Keratinocyte (primary cell): ENCODE measurements at places on chromosomes 1 and 21. TPM values are rescaled to one million over a fixed set of nuclear protein-coding genes. Genes with fewer than 3 reads are reported as not detected.

DNA sequence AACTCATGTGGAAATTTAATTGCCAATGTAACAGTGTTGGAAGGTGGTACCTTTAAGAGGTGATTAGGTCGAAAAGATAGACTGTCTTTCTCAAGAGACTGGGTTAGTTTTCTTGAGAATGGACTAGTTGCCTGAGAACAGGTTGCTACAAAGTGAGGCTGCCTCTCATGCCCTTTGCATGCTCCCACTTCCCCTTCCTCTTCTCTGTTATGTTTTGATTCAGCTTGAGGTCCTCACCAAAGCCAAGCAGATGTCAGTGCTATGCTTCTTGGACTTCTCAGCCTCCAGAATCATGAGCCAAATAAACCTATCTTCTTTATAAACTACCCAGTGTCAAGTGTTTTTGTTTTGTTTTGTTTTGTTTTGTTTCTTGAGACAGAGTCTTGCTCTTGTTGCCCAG lies 187.0 kb upstream of the RUNX1 start:
- no peak overlapping the region for H3K4me3 ChIP-seq
- no peak for DNase-seq
- H3K36me3 ChIP-seq = no peaks in the 10 kb centered on the region
- no peaks in the 10 kb centered on the region for H3K27me3 ChIP-seq
- no peak overlapping the region for H3K27ac ChIP-seq

DNA sequence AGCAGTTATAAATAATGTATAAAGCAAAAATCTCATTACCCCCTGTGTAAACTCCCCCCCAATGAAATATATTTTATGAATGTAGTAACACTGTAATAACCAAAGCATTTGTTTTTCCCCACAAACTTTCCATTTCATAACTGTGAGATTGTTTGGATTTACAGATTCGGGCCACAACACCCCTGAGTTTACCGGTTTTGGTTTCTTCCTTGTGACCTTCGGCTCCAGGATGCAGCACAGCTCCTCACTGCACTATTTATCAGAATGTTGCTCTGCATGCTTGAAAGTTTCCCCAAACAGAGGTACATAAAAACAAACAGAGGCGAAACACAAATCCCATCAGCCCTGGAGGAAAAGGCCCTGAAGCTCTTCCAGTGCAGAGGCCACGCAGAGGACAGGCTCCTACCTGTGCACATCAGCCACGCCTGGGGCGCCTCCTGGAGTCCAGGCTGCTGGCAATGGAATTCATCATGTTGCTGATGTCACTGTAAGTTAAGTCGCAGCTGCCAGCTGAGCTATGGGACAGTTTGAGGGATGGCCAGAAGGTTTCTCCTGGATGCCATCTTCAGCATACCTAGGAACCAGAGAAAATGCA lies 122.0 kb downstream of the LMO4 start:
- no peaks in the 10 kb centered on the region for H3K36me3 ChIP-seq
- no peaks in the 10 kb centered on the region for H3K27me3 ChIP-seq
- peaks cover 18% of the 10 kb centered on the region for H3K4me1 ChIP-seq
- peak; percentile 9 for DNase-seq
- H3K4me3 ChIP-seq = no peak overlapping the region

DNA sequence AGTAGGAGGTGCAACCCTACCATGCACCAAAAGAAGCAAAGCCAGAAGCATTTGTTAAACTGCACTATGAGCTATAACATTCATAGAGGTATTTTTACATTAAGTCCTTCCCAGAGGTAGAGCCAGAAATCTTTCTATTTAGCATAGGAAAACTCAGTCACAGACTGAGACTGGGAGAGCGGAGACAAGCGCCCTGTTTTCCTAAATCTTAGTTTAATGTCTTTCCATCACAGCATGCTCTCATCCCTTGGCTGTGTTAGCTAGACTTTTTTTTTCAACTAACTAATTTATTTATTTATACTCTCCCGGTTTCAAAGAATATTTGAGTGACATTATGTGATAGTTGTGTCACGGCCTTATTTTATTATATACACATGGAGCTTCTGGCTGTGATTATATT lies 304.1 kb downstream of the LMX1A start:
- no peaks in the 10 kb centered on the region for H3K27me3 ChIP-seq
- no peak for DNase-seq
- no peak overlapping the region for H3K4me3 ChIP-seq
- H3K36me3 ChIP-seq = no peaks in the 10 kb centered on the region
- H3K4me1 ChIP-seq = no peaks in the 10 kb centered on the region
- H3K27ac ChIP-seq = no peak overlapping the region

DNA sequence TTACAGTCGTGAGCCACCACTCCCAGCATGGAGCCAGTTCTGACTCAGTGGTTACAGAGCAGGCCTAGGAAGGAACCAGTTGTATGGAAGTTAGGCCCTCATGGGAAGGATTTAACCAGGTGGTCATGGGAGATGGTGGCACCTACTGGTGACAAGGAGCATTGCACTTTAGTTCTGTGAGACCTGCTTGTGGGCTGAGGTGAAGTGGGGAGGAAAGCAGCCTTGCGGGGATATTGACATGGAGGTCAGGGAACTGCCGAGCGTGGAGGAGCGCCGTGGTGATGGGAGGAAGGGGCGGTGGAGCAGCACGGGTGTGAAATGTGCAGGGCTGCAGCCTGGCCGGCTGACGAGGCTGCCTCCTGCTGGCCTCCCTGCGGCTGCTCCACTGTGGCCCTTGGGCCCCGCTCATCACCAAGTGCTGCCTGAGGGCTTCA lies 100.4 kb downstream of the GALNT2 start:
- peaks cover 2% of the 10 kb centered on the region for H3K36me3 ChIP-seq
- peak; percentile 17 for DNase-seq
- H3K4me1 ChIP-seq = no peaks in the 10 kb centered on the region
- H3K27me3 ChIP-seq = no peaks in the 10 kb centered on the region
- H3K27ac ChIP-seq = no peak overlapping the region
- H3K4me3 ChIP-seq = no peak overlapping the region

DNA sequence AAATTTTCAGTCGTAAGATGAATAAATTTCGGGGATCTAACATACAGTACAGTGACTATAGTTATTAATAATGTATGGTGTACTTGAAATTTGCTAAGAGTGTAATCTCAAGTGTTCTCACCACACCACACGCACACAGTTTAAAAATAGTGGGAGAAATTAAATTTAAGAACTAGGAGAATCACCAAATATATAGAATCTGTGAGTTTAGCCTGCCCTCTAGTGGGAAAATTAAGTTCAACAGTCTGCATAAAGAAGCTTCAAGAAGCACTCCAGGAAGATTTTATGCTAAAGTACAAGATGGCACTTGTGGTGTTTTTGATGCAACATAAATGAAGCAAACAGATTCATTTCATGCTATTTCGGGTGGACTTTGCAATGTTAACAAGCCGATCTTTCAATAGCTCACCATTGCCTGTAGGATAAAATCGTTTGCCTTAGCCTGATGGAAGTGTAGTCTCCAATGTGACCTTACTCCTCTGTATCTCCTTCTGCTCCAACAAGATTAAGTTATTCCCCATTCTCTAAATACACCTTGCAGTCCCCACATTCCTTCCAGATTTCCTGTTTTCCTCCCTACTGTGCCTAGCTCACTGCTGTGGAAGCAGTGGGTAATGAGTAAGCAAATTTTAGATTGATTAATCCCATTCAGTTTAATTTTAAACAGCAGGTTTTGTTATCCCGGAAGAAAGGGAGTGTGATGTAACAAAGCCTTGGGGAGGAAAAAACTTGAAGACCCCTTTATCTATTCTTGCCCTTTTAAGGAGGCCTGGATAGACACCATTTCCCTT lies 8.7 kb upstream of the PIK3C2B start:
- H3K27ac ChIP-seq = no peak overlapping the region
- no peak for DNase-seq
- H3K27me3 ChIP-seq = no peaks in the 10 kb centered on the region
- peaks cover 5% of the 10 kb centered on the region for H3K4me1 ChIP-seq
- H3K4me3 ChIP-seq = no peak overlapping the region
- no peaks in the 10 kb centered on the region for H3K36me3 ChIP-seq

GRCh38 chr1:226763905-226764264 lies 24.8 kb upstream of the ITPKB start:
- H3K27me3 ChIP-seq = no peaks in the 10 kb centered on the region
- peak overlapping the region; percentile 78 for H3K27ac ChIP-seq
- no peaks in the 10 kb centered on the region for H3K36me3 ChIP-seq
- peaks cover 19% of the 10 kb centered on the region for H3K4me1 ChIP-seq

DNA sequence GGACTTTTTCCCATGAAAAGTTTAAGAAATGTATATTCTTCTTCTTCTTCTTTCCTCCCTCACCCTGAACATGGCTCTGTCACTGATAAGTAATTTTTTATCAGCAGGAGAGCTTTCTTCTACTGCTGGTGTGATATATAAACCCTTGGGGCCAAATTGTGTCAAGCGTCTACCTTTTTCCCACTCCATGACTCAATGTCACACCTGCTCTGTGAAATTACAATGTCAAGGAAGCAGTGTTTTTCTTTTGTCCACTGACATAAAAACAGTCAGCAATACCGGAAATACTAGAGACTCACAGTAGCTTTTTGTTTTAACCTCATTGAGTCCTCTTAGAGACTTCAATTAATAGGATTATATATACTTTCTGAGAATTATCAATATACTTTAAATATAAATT lies 416.2 kb upstream of the ADGRL4 start:
- H3K4me1 ChIP-seq = no peaks in the 10 kb centered on the region
- no peaks in the 10 kb centered on the region for H3K36me3 ChIP-seq
- H3K4me3 ChIP-seq = no peak overlapping the region
- no peak overlapping the region for H3K27ac ChIP-seq
- DNase-seq = no peak

GRCh38 chr1:109192433-109192832 lies 21.3 kb upstream of the SARS1 start:
- H3K36me3 ChIP-seq = no peaks in the 10 kb centered on the region
- H3K4me1 ChIP-seq = peaks cover 14% of the 10 kb centered on the region
- no peaks in the 10 kb centered on the region for H3K27me3 ChIP-seq
- DNase-seq = no peak

GRCh38 chr1:76833151-76833550 lies 34.1 kb upstream of the ST6GALNAC5 start:
- peak; percentile 33 for DNase-seq
- no peak overlapping the region for H3K4me3 ChIP-seq
- no peaks in the 10 kb centered on the region for H3K36me3 ChIP-seq
- H3K4me1 ChIP-seq = peaks cover 16% of the 10 kb centered on the region
- no peaks in the 10 kb centered on the region for H3K27me3 ChIP-seq
- peak overlapping the region; percentile 40 for H3K27ac ChIP-seq

DNA sequence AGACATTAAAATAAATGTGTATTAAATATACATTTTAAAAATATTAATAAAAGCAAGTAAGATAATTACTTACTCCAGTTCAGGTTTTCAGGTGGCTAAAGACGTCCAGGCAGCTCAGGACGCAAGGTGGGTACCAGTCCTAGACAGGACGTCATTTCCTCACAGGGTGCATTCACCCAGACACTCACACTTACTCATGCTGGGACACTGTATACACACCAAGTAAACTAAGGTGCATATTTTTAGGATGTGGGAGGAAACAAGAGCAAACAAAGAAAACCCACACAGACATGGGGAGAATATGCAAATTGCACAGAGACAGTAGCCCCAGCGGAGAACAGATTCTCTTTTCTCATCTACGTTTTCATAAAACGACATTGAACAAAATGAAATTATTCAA lies 457.9 kb downstream of the BRINP3 start:
- no peak overlapping the region for H3K4me3 ChIP-seq
- H3K36me3 ChIP-seq = no peaks in the 10 kb centered on the region
- no peaks in the 10 kb centered on the region for H3K4me1 ChIP-seq
- no peaks in the 10 kb centered on the region for H3K27me3 ChIP-seq
- DNase-seq = no peak

GRCh38 chr1:17874231-17874630 lies 119.1 kb downstream of the ACTL8 start:
- H3K4me3 ChIP-seq = no peak overlapping the region
- no peaks in the 10 kb centered on the region for H3K36me3 ChIP-seq
- H3K4me1 ChIP-seq = peaks cover 33% of the 10 kb centered on the region
- DNase-seq = peak; percentile 89
- no peaks in the 10 kb centered on the region for H3K27me3 ChIP-seq

DNA sequence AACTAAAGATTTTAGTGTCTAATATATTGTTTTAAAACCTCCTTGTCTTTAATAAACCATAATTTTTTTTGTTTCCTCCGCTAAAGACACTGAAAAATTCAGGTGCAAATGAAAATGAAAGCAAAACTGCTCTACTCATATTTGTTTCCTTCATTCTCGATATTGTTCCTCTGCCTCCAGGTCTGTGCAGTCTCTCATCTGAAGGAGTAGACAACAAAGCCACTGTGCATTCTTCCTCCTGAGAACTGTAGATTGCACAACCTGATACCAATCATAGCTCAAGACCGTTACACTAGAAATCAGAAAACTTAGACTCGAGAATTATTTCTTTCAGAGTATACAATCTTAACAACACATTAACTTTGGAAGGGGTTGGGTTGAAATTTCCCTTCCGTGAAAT lies 373.1 kb upstream of the CXADR start:
- no peaks in the 10 kb centered on the region for H3K4me1 ChIP-seq
- no peak overlapping the region for H3K27ac ChIP-seq
- H3K27me3 ChIP-seq = no peaks in the 10 kb centered on the region
- no peak for DNase-seq
- H3K4me3 ChIP-seq = peak overlapping the region; percentile 6
- no peaks in the 10 kb centered on the region for H3K36me3 ChIP-seq

DNA sequence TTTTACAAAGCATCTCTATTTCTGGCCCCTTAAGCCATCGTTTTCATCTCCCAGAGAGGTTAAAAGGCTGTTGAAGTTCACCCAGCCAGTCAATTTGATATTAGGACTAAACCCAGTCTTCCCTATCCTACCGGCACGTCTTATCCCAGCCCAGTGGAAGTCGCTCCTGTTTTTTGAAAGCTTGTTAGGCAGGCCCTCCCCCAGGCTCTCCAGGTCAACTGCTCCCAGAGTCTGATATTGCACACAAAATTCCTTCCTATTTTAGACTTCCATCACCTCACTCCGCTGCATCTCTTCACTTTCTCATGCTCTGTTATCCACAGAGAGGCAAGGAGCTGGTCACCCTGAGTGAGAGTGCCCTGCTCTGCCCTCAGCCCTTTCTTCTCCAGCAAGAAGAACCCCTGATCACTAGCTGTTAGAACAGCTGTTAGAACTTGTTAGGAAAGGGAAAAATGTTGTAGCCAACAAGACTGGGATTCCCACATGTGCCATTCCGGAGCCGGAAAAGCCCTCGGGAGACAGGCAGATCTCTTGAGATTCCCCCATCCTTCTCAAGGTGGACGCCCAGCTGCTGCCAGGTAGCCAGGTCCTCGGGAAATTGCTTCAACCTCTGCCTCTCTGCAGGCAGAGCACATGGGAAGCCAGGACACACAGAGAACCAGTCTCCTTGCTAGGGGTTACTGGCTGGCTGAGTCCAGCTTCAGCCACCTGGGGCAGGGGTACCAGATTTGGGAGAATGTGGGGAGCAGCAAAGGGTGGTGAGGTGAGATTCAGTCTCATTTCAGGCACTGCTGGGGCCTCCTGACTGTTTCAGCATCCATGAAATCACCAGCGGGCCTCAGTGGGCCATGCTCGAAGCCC lies 25.7 kb downstream of the PLXNA2 start:
- peaks cover 70% of the 10 kb centered on the region for H3K4me1 ChIP-seq
- H3K4me3 ChIP-seq = no peak overlapping the region
- peaks cover 5% of the 10 kb centered on the region for H3K36me3 ChIP-seq

Gene AKIRIN1
- polyA plus RNA-seq = 68.4 to 111 TPM (median 82.3 TPM) in 3 replicates

Gene ZNF683
- not detected in 3 replicates for polyA plus RNA-seq

Gene CD5L
- polyA plus RNA-seq = not detected in 3 replicates

Gene FMO1
- polyA plus RNA-seq = 0.07 to 0.17 TPM in 2 of 3 replicates, not detected in the other

Gene KRTAP13-4
- polyA plus RNA-seq = not detected in 3 replicates
